Upper lobe of left lung (tissue), 6 donors: ENCODE measurements at places on chromosomes 11 and 22. TPM values are rescaled to one million over a fixed set of nuclear protein-coding genes. Genes with fewer than 3 reads are reported as not detected.
A peak's percentile ranks its signal among the peaks of the same experiment; 100 is the strongest.

APOA4 gene
- total RNA-seq, result not detected

GRCh38 chr22:48804811-48805301, 1022.8 kb downstream of the BRD1 start:
- peak; percentile 15 for DNase-seq

DNA sequence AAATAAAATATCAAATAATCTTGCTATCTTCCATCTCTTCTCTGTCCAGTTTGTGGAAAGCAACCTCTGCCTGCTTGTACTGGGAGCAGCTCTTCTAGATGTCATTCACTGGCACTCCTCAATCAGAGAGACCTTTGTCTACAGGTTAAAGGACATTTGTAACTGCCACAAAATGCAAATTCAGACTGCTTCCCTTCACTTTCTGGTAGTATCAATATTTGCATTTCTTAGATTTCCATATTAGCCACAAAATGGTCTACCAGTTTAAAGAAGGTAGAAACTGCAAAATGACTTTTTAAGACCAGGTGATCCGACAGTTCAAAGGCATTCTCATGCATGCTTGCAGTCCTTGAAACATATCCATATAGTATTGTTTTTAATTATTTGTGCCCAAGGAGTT, 51.7 kb upstream of the RCN1 start:
- DNase-seq, result no peak

GRCh38 chr22:18057568-18058209, 20.1 kb upstream of the PEX26 start:
- DNase-seq, result peak; percentile 44
